ENCODE measurements at places on chromosomes 6 and 20.

- no peak for DNase-seq
Observed at GRCh38 chr6:95515975-95516374, 61.4 kb upstream of the MANEA start.

GRCh38 chr6:24619661-24620060 is 26.3 kb downstream of the KIAA0319 start:
- DNase-seq: no peak

DNA sequence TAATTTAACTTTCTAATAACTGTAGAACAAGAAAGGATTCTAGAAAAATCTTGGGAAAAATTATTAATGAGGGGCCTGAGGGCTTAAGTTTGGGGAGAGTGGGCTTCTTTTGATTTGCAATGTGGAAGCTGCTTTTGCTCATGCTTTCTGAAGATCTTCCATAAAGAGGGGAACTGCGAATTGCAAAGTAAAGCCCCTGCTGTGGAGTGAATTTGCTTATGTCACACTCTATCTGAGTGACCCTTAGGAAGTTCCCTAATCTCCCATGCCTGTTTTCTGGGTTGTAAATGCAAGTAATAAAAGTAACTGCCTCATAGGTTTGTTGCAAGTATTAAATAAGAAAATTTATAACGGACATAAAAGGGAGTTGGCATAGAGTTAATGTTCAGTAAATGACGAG is 301.2 kb downstream of the PLCB1 start:
- DNase-seq: no peak

DNA sequence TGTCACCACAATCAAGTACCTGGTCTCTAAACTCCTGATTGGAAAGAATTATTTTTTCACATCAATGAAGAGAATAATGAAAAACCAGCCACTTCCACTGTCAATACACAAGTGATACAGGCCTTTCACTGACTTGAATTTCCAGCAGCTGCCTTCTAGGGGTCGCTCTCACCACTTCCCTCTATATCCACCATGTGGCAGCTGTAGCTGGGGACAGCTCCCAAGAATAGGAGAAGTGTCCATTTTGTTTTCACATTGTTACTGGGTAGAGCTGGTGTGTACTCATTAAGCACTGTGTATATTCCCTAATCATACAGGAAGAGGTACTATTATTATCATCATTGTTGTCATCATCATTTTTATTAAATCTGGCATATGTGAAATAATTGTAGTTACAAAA is 438.4 kb upstream of the SPTLC3 start:
- DNase-seq: no peak

DNA sequence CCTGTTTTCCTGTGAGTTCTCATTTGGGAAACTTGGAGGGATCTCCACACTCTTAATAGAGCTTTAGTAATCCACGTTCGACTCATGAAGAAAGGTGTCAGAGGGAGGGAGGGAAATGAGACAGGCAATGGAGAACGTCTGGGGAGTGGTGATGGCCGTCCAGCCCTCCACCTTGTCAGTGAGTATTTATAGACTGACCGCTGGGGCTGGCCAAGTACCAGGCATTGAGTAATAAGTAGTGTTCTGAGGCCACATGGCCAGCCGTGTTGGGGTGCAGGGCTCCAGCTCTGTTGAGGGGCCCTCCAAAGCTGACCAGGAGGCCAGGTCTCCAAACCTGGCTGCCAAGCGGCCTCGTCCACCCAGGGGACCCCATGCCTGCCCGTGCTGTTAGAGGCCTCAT is 11.3 kb upstream of the DSN1 start:
- no peak for DNase-seq

DNA sequence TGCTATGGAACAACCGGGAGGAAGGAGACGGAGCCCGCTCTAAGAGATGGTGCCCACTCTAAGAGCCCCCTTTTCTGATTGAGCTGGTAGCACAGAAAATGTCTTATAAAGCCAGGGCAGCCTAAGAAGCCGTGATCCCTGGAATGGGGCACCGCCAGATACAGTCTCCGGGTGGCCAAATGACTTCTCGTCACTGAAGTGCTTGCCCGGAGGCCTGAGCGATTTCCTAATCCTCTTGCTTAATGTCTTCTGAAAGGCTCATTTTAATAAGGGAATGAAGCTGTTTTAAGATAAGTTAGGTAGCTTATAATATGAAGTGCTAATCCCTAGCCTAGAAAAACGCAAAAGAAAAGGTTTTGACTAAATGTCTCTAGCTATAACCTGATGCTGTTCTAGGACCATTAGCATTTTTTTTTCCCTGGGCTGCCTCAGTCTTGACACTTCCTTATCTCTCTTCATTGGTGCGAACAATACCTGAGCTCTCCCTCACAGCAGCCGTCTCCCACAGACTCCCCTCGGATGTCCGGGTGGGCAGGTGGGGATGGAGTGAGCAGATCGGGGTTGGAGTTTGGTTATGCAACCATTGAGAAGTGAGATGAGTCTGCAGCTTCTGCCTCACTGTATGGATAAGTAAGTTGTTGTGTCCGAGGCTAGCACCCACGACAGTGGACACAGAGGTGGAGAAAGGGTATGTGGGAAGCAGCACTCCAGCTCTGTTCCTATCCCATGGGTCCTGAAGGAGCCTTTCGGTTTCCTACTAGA is 559.4 kb upstream of the AGPAT4 start:
- no peak for DNase-seq

DNA sequence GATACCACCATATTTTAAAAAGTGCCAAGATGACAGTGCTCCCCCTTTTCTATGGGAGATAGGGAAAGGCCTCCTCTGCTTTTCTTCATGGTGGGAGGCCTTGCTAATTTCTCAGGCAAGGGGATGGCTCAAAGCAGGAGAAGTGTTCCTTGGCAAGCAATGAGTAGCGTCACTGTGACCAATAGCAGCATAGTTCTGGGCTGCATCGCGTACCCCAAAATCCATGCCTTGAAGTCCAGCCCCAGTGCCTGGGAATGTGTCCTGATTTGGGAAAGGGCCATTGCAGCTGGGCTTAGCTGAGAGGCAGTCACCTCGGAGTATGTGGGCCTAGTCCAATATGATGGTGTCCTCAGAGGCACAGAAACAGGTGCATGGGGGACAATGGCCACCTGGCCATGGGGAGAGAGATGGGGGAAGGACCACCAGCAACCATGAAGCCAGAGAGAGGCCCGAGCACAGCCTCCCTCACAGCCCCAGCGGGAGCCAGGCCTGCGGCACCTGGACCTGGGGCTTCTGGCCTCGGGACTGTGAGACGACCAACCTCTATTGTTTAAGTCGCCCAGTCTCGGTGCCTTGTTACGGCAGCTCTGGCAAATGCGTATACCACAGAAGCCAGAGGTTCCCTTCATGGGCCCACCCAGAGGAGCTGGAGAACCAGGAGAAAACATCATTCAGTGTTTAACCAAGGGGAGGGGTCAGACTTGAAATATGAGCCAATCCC is 153.1 kb upstream of the RPS6KA2 start:
- DNase-seq: peak; percentile 21

GRCh38 chr6:101294676-101295075 is 98.8 kb upstream of the GRIK2 start:
- DNase-seq: no peak

DNA sequence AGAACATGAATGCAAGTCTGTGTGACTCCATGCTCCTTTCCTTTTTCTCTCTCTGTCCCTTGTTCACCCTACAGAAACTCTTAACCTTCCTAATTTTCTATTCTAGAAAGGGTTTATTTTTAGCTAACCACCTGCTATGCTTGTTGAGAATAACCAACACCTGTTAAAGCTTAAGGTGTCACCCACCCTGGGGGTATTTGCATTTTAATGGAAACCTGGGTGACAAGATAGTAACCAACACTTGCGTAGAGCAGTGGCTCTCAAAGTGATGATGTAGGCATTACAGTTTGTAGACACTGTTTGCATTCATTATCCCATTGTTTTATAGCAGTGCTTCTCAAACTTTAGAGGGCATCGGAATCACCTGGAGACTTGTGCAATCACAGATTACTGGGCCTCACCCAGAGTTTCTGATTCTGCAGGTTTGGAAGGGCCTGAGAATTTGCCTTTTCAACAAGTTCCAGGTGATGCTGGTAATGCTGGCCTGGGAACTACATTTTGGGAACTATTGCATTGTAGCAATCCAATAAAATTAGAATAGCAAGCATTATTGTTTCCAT is 114.4 kb upstream of the ARMC2 start:
- no peak for DNase-seq

- DNase-seq: no peak
Observed at GRCh38 chr6:75418233-75418632, 75.4 kb downstream of the FILIP1 start.

DNA sequence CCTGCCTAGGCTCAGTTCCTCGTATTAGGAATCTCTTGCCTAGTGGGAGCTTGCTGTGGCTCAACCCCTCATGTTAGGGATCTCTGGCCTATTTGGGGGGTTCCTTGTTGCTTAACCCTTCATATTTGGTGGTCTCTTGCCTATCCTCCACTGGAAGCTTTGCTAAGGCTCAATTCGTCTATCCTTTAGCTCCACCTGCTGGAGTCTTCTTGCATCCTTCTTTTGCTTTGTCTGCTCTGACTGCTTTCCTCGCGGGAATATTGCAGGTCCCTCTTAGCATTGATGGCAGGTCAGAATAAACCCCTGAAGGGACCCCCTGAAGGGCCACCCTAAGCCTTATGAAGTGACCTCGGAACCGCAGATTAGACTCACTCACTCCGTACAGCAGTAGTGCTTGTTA is 203.0 kb upstream of the TBX18 start:
- no peak for DNase-seq

- no peak for DNase-seq
Observed at GRCh38 chr20:45307076-45307640, 518 bp downstream of the RBPJL start.

DNA sequence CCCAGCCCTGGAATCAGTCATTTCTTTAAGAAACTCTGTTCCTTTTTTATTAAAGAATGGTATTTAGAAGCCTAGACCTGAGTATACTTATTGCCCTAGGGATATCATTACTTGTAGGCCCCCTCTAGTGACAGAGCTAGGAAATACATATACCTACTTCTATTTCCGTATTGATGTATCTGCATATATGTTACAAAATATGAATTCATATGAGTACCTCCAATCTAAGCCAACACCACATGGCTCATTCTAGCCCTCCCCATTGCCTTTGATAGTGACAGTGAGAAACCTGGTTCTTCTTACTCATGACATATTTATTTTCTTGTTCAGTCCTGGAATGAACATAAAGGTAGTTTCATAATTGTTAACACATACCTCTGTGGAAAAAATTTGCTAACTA is 137.2 kb downstream of the FARS2 start:
- no peak for DNase-seq

- no peak for DNase-seq
Observed at GRCh38 chr6:100101644-100102043, 107.6 kb upstream of the MCHR2 start.

DNA sequence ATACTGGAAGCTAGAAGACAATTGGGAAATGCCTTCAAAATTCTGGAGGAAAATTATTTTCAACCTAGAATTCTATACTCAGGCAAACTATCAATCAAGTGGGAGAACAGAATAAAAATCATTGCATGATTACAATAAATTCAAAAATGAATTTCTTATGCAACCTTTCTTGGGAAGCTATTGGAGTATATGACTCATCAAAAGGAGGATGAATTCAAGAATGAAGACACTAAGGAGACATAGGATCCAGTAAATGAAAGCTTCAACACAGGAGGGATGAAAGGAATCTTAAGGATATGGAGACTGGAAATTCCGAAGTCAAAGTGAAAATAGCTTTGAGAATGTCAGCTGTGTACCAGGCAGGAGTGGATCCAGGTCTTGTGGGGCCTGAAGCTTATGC is 12.6 kb upstream of the UBR2 start:
- DNase-seq: no peak

- DNase-seq: no peak
Observed at GRCh38 chr20:50111829-50112495, 988 bp downstream of the UBE2V1 start.

GRCh38 chr20:61308477-61308774 is 56.4 kb downstream of the CDH4 start:
- no peak for DNase-seq

DNA sequence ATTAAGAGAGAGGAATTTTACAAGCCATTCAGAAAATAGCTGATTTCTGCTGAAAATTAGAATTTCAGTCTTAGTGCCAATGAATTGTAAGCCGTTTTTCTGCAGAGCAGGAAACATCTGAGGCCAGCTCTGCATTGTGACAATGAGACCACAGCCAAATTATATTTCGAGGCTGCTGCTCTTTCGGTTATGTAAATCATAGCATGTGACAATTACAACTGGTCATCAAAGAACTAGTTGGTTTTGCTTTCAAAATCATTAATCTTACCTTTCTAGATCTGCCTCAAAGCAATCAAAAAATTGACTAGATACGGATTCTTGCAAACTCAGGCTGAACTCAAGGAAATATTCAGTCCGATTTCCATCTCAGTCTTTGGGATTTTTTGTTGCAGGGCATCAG is 33.4 kb upstream of the INSM1 start:
- no peak for DNase-seq

DNA sequence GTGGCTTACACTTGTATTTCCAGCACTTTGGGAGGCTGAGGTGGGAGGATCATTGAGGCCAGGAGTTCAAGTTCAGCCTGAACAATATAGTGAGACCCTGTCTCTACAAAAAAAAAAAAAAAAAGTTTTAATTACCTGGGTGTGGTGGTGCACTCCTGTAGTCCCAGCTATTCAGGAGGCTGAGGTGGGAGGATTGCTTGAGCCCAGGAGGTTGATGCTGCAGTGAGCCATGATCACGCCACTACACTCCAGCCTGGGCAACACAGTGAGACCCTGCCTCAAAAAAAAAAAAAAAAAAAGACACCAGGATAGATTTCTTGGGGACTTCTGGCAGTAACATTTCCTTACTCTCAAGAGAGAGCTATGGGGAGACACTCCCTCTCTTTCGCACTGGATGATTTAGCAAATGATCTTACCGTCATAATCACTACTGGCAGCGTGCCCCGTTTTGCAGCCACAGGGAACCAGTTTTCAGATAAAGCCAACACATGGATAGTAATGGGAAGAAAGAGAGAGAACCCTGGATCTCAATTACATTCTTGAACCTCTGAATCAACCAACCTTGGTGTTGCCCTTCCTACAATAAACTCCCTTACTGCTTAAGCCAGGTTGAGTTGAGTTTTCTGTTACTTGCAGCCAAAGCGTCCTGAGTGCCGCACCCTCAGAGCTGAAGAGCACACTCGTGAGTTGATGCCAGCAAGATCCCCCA is 18.1 kb upstream of the PTPN1 start:
- no peak for DNase-seq

GRCh38 chr6:155439376-155439775 is 16.3 kb downstream of the NOX3 start:
- no peak for DNase-seq

GRCh38 chr6:120938876-120939472 is 395.3 kb downstream of the TBC1D32 start:
- no peak for DNase-seq

- DNase-seq: no peak
Observed at GRCh38 chr20:60281295-60281694, 323.1 kb downstream of the CDH26 start.

GRCh38 chr20:23690581-23690980 is 1.7 kb upstream of the CST4 start:
- no peak for DNase-seq

- no peak for DNase-seq
Observed at GRCh38 chr6:104640150-104640700, 219.5 kb downstream of the HACE1 start.

Data from liver (tissue), 10 donors.